ENCODE measurements at places on chromosomes 4 and X. TPM values are rescaled to one million over a fixed set of nuclear protein-coding genes. Genes with fewer than 3 reads are reported as not detected.

DNA sequence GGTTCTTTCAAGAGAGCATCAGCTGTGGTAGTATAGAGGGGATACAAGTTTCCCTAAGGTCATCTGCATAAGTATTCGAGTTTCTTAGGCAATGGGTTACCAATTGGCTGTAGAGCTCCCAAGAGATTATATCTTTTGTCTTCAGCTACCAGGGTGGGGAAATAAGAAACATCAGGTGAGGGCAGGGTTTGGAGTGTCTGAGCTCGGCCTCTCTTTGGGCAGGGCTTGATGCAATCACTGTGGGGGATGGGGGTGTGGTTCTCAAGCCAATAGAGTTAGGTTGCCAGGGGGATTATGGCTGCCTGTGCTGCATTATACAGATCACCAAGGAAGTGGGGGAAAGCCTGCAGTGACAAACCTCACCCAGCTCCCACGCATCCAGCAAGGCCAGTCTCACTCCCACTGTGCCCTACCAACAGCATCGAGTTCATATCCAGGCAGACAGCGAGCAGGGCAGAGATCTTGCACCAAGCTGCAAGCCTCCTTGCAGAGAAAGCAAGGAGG, 172.1 kb upstream of the MAGEE2 start:
- no peak for DNase-seq
- no peak overlapping the region for H3K4me3 ChIP-seq
- H3K4me1 ChIP-seq, result no peaks in the 10 kb centered on the region
- H3K27ac ChIP-seq, result no peak overlapping the region
- H3K27me3 ChIP-seq, result no peaks in the 10 kb centered on the region

SHOX gene
- not detected for total RNA-seq

DNA sequence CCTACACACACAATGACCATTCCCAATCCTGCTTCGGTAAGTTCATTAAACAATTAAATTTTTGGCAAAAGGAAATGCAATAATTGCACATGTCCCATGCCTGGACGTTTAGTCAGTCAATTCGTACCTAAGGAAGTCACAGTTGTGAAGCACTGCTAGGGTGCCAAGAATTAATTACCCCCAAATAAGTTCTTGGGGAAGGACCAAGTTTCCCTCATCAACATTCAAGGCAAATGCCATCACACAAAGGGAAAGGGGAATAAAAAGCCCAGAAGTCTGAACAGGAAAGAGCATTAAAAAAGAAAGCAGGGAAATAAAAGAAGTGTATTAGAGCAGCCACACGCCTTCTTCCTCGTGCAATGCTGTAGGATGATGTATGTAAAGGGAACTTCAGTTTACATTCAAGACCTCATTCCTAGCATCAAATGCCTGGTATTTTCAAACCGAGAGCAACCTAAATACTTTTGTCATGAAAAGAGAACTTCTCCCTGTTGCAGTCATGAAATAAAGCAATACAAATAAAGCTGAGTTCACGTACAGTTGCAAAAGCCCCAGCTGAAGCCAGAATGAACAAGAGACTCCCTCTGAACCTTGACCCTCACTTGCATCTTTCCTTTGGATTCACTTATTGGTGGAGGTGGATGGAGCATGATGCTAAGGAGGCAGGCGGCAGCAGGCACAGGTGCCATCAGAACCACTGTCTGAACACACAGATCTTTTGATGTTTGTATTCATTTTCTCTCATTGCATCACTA, 124.0 kb upstream of the PPARGC1A start:
- no peaks in the 10 kb centered on the region for H3K27me3 ChIP-seq
- no peaks in the 10 kb centered on the region for H3K4me1 ChIP-seq
- H3K36me3 ChIP-seq, result no peaks in the 10 kb centered on the region
- H3K4me3 ChIP-seq, result no peak overlapping the region
- no peak overlapping the region for H3K27ac ChIP-seq
- no peak for DNase-seq

DNA sequence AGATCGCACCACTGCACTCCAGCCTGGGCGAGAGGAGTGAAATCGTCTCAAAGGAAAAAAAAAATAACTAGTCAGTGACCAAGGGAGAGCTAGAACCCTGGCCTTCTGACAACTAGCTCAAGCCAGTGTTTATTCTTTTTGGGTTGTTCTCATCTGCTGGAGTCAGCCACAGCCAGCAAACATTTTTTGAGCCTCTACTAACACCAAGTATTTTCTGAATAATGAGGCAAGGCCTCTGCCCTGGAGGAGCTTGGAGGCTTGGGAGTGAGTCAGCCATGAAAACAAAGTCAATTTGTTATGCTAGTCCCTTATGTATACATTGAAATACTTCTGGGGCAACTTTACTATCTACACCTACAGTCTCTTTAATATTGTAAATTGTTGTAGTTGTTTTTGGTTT, 46.5 kb downstream of the TMA16 start:
- peaks cover 3% of the 10 kb centered on the region for H3K4me1 ChIP-seq
- H3K27me3 ChIP-seq, result no peaks in the 10 kb centered on the region
- H3K27ac ChIP-seq, result no peak overlapping the region
- H3K4me3 ChIP-seq, result no peak overlapping the region
- no peak for DNase-seq
- no peaks in the 10 kb centered on the region for H3K36me3 ChIP-seq

DNA sequence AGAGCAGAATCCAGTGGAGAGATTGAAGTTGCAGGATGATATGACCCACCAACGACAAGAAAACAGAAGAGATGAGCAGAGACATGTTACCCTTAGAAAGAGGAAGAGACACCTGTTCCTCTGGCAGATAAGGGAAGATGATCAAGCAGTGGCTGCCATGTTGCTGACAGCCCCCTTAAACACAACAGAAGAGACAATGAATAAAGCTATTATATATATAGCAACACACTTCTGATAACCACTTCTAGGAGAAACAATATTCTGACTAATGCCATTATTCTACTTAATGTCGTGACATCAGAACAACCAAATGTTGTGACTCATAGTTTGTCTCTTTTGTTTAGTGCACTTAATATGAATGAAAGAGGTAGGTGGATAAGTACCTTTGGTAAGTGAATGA, 44.9 kb downstream of the SH3RF1 start:
- H3K4me1 ChIP-seq, result no peaks in the 10 kb centered on the region
- H3K27ac ChIP-seq, result no peak overlapping the region
- no peaks in the 10 kb centered on the region for H3K36me3 ChIP-seq
- DNase-seq, result no peak

P2RY4 gene
- not detected for total RNA-seq

MAOB gene
- total RNA-seq, result not detected

GRCh38 chrX:43703211-43703791, 47.2 kb downstream of the MAOA start:
- no peak overlapping the region for H3K27ac ChIP-seq
- no peaks in the 10 kb centered on the region for H3K36me3 ChIP-seq
- no peak overlapping the region for H3K4me3 ChIP-seq
- DNase-seq, result no peak
- no peaks in the 10 kb centered on the region for H3K27me3 ChIP-seq

REPS2 gene
- 0.60 TPM for total RNA-seq

DNA sequence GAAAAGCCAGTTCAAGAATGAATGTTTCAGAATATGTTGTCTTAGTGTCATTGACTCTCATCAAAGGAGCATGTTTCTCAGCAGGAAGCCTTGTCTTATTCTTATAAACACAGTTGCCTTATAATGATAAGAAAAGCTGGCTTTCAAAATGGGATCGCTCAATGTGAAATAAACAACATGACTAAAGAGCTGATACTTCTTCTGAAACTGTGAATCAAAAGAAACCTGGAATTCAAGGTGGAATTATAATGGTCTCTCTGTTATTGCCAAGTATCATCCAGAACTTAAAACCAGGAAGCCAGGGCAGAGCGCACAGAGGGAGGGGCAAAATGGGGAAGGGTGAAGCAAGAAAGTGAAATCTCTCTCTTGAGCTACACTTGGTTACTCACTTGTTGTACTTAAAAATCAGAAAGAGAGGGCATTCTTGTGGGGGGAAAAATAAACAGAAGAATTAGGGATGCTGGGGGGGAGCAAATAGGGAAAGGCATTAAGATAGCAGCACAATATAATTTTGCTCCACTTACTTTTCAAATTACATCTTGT, 270.0 kb downstream of the MAPK10 start:
- H3K27ac ChIP-seq, result no peak overlapping the region
- no peaks in the 10 kb centered on the region for H3K27me3 ChIP-seq
- H3K36me3 ChIP-seq, result no peaks in the 10 kb centered on the region
- no peak overlapping the region for H3K4me3 ChIP-seq

DNA sequence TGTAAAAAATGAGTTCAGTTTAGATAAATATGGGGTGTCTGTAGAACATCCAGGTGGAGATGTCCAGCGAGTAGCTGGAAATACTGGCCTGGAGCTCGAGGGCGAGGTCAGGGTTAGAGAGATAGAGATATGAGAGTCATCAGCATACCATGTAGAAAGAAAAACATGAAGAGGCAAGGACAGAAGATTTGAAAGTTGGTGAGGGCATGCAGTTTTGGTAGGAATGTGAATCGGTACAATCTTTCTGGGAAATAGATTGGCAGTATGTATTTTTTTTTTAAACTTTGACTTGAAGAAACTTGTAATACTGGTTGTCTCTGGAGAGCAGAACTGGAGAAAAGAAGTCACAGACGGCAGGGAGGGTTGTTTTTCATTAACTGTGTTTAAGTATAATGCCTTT, 2.4 kb upstream of the SNX12 start:
- H3K27ac ChIP-seq, result no peak overlapping the region
- H3K4me1 ChIP-seq, result peaks cover 10% of the 10 kb centered on the region
- H3K27me3 ChIP-seq, result no peaks in the 10 kb centered on the region
- no peaks in the 10 kb centered on the region for H3K36me3 ChIP-seq
- no peak for DNase-seq

DNA sequence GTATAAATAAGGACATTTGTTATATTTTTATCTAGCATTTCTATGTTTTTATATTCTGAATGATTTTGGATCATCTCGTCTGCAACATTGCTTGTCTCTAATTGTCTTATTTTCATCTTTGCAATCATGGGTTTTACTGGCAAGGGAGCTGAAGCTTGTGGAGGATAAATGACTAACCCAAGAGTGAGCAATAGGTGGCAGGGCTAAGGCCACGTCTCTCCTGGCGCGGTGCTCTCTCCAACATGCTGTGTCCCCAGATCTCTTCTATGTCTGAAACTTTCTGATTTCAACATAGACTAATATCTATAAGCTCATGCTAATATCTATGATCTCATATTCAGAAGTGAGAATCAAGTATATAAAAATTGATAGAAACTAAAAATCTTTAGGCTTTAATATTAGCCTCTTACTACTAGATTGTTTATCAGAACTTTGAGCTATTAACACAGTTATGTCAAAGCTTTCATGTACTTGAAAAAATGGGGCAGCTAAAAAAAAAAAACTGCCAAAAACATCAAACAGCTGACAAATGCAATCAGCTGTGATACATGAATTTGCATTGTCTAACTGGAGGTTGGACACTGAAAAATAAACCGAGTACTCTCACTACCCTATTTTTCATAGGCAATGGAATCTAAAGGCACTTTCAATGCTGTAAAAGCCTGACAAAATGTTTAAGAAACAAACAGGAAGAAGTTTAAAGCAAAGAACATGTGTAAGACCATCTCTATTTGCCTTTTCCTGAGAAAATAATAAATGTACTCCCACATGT, 169.2 kb downstream of the TMA16 start:
- no peak for DNase-seq
- no peaks in the 10 kb centered on the region for H3K27me3 ChIP-seq
- H3K4me3 ChIP-seq, result no peak overlapping the region

DNA sequence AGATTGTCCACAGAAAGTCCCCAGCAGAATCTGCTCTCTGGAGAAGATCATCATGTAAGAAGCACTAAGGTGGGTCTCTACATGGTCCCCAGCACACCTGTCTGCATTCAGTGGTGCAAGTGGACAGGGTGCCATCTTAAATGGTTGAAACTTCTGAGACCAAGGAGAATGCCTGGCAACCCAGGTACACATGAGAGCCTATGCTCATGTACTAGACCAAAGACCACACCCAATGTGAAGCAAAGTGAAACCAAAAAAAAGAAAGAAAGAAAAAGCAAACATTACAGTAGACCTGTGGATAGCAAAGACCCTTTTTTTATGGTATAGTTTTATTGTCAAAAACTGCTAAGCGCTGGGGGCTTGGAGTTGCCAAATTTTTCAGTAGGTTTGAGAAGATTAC, 15.0 kb downstream of the CD40LG start:
- no peaks in the 10 kb centered on the region for H3K27me3 ChIP-seq
- H3K27ac ChIP-seq, result peak overlapping the region; percentile 60
- H3K4me3 ChIP-seq, result no peak overlapping the region
- peaks cover 64% of the 10 kb centered on the region for H3K36me3 ChIP-seq
- peaks cover 85% of the 10 kb centered on the region for H3K4me1 ChIP-seq

NXF2B gene
- not detected for total RNA-seq

GRCh38 chr4:43163101-43163792, 270.7 kb downstream of the GRXCR1 start:
- no peaks in the 10 kb centered on the region for H3K27me3 ChIP-seq
- DNase-seq, result no peak
- H3K4me1 ChIP-seq, result no peaks in the 10 kb centered on the region
- no peak overlapping the region for H3K27ac ChIP-seq
- H3K4me3 ChIP-seq, result no peak overlapping the region

GRCh38 chr4:73945140-73945539, 36.7 kb downstream of the PF4 start:
- no peak overlapping the region for H3K27ac ChIP-seq
- H3K4me3 ChIP-seq, result no peak overlapping the region

DNA sequence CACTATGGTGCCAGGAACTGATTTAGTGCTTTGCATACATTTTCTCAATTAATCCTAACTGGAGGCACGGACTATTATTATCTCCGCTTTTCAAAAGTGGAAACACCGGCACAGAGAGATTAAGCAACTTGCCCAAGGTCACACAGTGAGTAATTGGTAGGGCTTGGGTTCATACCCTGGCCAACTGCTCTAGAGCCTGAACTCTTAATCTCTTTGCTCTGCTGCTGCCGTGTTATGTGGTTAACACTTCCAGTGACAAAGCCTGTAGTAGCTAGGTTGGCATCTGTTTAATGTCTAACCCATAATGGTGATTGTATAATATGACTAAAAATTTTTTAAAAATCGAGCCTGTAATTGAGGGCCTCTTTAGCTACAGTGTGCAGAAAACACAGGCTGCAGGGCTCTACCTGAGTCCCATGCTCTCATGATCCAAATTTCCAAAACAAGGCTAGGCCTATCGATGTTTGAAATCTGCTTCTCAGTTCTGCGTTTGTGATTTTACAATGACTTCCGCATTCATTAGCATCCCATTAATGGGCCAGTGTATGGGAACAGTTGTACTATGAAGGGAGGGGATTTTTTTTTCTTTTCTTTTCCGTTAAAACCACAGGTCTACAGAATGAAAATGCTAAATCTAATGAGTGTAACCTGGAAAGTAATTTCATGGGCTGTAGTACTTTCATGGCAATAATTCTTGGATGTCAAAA, 219.3 kb upstream of the JADE1 start:
- H3K4me1 ChIP-seq, result no peaks in the 10 kb centered on the region
- H3K36me3 ChIP-seq, result no peaks in the 10 kb centered on the region
- H3K4me3 ChIP-seq, result no peak overlapping the region
- no peak overlapping the region for H3K27ac ChIP-seq

All from CD4-positive, alpha-beta T cell (primary cell).